CD4-positive, alpha-beta memory T cell (primary cell): ENCODE measurements at places on chromosomes 5 and 9.

DNA sequence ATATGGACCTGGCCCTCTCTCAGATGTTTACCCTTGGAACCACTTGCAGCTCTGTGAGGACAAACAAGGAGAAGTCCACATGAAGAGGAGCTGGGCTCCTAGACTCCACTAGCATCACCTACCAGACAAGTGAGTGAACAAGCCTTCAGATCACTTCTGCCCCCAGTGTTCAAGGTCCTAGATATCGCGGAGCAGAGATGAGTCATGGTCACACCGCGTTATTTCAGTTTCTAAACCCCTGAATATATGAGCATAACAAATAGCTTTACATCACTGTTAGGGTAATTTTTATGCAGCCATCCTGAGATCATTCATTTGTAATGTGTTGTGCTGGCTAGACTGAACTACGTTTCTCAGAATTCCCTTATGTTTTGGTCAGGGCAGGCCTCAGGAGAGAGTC, 77.0 kb upstream of the DAP start:
- no peak for DNase-seq

- DNase-seq, result no peak
Measured at GRCh38 chr9:121053544-121053943, 3.5 kb upstream of the C5 start.

GRCh38 chr5:158839638-158840037, 260.1 kb downstream of the EBF1 start:
- no peak for DNase-seq

- DNase-seq, result no peak
Measured at GRCh38 chr9:93437996-93438395, 13.5 kb upstream of the FAM120A start.

GRCh38 chr9:137255448-137256114, 454 bp downstream of the NELFB start:
- DNase-seq, result no peak

DNA sequence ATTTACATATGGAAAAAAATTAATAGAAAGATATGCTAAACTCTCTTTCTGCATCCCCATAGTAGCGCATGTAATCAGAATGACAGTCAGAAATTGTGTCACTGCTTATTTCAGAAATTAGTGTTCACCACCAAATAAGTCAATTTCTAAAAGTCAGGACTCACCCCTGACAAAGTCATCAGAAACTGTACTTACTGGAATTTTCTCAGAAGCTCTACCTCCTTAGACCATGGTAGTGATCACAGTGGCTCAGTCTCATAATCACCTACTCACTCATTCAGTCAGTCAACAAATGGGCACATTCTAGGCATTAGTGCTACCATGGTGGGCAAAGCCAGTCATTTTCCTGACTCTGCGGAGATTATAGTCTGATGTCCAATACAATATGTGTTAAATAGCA, 22.0 kb downstream of the THBS4 start:
- no peak for DNase-seq

DNA sequence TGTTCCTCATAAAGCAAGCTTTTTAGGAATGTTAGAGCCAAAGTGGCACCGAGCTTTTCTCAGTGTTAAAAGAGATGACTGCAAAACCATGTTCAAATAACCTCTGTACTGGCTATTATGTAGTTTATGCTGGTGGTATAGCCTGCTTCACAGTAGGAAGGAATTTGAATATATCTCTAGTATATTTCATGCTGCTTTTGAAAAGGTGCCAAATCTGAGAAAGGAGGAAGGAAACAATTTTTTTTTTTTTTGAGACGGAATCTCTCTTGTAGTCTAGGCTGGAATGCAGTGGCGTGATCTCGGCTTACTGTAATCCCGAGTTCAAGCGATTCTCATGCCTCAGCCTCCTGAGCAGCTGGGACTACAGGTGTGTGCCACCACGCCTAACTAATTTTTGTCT, 13.5 kb downstream of the CREBRF start:
- DNase-seq, result no peak

- DNase-seq, result no peak
Measured at GRCh38 chr5:55591686-55592085, 56.9 kb upstream of the PLPP1 start.

DNA sequence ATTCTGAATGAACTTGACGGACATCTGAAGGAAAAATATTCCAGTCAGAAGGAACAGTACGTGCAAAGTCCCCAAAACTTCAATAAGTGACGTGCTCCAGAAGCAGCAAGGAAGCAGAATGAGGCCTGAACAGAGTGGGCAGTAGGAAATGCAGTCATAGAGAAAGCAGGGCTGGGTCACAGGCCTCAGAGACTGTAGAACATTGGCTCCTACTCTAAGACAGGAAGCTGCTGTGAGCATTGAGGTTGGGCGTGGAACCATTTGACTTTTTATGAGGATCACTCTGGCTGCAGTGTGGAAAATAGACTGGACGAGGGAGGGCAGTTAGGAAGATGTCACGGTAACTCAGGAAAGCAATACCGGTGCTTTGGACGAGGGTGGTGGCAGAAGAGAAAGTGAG, 64.0 kb downstream of the DOCK8 start:
- DNase-seq, result peak; percentile 48

DNA sequence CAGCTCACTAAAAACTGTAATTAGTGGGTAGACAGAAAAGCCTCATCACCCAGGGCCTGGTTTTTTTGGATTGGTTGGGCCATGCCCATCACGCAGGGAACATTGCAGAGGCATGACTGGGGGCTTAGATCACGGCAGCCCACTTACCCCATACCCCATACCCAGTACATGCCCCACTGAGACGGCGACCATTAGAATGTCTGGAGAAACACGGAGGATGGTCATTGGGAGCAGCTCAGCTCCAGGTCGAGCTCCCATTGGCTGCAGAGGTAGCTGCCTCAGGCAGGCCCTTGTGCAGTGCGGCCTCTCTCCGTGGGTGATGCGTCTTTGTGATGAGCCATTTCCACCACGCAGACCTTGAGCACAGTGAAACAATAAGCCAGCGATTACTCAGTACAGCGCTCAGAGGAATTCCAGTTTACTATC, 204.0 kb downstream of the GADD45G start:
- DNase-seq, result no peak

DNA sequence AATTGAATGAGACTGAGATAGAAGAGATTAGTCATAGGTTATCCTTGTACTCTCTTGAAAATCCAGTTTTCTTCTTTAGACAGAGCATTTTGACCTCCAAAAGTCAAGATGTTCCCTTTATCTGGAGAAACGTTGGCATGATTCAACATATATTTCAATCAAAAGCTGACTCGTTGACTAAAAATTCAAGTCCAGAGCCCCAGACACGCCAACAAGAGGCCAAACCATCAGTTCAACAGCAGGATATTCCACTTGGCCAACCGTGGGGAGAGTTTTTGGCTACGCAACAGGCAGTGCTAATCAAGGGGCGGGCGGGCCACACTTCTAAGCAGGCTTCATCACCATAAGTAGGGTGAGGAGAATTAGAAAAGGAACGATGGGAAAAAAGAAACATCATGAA, 119.1 kb downstream of the SLIT3 start:
- DNase-seq, result no peak

DNA sequence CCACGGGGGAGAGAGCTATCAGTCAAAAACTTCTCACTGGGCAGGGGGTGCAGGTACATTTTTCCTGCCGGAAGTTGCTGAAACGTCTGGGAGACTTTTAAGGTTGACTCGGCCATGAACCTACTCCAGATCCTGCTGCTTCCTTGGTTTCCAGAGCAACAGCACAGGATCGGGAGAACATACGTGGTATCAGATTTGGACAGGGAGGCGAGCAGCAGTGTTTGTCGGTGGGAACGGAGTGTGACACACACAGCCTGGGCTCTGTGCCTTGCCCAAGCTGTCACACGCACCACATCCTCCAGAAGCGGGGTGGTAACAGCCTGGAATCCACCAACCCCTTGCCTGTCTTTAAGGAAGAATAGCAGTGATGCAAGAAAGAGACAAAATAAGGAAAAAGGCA, 276.5 kb downstream of the SLIT3 start:
- DNase-seq, result no peak

DNA sequence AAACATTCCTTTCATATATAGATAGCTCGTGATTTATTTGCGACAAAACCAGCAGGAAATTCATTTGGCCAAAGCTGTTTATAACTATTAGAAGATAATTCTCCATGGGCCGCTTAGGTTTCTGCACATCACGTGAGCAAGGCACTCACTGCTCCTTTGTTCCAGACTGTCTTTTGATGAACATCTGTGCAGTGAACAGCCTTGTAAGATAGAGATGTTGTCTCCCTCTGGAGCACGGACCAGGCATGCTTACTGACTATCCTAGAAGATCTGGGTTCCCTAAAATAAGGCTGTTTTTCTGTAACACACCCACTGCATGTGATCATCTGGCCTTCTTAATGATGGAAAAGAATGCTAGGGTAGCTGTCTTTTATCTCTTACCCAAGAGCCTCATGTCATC, 30.9 kb downstream of the YIPF5 start:
- DNase-seq, result no peak

DNA sequence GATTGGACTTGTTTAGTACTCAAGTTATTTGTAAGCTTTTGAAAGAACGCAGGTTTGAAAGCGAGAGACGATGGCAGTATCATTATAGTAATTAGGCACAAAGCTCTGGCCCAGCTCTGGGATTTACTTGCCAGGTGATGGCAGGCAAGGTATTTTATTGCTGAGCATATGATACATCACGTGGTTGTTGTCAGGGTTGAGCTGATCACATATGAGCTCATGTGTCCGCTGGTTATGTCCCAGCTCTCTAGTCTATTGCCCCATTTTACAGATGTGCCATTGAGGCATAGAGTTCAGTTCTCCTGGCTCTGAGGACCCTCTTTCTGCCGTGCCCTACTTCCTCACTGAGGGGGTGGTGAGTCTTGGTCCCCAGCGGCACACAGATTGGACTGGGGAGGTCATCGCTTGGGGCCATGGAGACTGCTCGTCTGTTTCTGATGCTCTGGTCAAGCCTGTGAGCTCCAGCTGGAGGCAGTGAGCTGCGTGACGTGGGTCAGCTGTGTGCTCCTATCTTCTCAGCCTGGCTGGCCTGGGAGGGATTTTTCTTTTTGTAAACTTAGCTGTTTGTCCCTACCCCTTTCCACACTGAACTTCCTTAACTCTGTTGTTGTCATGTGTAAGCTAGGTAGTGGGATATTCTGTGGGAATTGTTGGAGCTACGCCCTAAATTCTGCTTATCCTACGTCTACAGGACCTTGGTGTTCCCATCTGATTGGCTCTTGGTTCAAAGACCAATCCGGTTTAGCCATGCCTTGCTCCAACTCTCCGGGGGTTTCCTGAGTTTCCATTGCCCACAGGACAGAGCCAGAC, 2.2 kb downstream of the NXNL2 start:
- DNase-seq, result no peak

DNA sequence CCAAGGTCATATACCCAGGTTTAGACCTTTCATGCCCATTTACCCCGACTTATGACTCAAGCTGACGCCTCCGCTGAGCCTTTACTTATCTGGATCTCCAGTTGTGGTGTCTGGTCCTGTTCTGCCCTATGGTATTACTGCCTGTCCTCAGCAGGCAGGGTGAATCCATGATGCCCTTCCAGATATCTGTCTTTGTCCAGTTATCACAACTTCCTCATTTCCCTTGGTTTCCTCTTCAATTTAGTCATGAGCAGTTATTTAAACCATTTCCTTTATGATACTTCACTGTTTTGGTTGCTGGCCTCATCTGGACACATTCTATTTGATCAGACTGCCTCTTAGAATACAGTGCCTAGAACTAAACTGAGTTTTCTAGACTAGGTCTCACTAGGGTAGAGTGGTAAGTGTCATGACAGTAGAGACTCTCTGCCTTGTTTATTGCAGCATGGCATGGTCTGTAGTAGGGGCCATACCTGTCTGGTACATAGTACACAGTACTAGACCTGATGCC, 93.3 kb downstream of the MELK start:
- no peak for DNase-seq

GRCh38 chr9:38404314-38404713, 11.8 kb downstream of the ALDH1B1 start:
- DNase-seq, result no peak

DNA sequence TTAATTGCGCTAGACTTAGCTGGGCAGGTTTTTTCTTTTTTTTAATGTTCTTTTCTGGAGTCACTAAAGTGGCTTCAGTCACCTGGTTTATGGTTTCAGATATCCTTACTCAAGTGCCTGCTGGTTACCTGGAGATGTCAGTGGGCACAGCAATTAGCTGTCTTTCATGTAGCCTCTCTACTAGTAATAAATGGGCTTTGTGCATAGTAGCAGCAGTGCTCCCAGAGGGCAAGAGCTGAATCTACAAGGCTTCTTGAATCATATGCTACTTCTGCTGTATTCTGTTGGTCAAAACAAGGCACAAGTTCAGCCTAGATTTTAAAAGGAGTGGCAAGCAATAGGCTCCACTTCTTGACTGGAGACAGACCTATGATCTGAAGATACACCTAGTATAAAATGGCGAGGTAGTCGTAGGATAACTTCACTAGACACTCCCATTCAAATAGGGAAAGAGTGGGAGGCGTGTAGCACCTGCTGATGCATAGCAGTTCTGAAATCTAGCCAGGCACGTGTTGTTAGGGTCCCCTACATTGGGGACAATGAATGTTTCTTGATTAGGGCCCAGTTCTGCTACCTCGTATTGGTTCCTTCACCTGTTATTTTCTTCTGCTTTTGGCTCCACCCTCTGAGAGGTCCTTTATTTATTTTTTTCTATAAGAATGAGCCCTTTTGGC, 7.0 kb downstream of the SCAMP1 start:
- DNase-seq, result no peak

- DNase-seq, result no peak
Measured at GRCh38 chr5:146785065-146785464, 93.5 kb downstream of the PPP2R2B start.

DNA sequence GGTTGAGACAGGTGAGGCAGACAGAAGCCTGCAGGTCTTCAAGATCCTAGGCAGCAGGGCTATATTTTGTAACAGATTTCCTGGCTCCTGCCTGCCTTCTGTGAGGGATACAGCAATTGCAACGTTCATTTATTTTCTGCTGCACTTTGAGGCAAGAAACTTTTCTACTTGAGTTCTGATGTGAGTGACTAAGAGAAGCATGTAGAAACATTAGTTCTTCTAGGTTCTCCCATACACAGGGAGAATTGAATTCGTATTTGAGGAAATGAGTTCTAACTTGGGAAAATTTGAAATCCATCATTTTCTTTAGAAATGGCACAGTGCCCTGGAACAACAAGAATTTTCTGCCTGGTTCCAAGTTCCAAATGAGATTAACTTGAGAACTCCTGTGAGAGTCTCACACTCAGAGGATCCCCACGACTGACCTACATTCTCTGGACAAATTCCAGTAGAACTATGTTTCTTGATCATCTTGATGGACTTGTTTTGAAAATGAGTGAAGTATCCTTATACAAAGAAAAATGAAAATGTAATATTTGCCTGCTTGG, 15.0 kb downstream of the MAMDC2 start:
- no peak for DNase-seq

GRCh38 chr5:17216974-17217492, 398 bp upstream of the BASP1 start:
- DNase-seq, result no peak

- DNase-seq, result no peak
Measured at GRCh38 chr9:118990949-118991348, 378.3 kb downstream of the BRINP1 start.

DNA sequence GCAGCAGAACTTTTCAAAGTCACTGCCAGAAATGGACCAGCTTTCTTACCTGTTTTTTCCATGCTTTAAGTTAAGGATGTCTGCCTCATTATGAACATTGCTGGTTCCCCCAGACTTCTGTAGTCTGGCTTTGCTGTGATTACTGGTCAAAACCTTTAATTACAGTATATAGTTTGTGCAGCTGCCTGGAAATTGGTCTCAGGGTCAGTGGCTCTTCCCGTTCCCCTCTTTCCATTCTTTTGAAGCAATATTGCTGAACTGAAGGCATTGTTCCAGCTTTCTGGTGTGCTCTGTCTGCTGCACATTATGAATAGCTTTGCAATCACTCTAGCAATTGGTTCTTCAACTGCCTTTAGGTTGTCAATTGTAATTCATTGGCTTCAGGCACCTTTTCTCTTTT, 206.5 kb downstream of the ARL15 start:
- no peak for DNase-seq
